ENCODE measurements at places on chromosomes 5 and 9.

- no peak for DNase-seq
Measured at GRCh38 chr5:172429201-172429940, 25.0 kb downstream of the SH3PXD2B start.

GRCh38 chr9:78510035-78510434 is 213.1 kb downstream of the PSAT1 start:
- no peak for DNase-seq

GRCh38 chr9:38125889-38126288 is 56.9 kb upstream of the SHB start:
- DNase-seq = no peak

DNA sequence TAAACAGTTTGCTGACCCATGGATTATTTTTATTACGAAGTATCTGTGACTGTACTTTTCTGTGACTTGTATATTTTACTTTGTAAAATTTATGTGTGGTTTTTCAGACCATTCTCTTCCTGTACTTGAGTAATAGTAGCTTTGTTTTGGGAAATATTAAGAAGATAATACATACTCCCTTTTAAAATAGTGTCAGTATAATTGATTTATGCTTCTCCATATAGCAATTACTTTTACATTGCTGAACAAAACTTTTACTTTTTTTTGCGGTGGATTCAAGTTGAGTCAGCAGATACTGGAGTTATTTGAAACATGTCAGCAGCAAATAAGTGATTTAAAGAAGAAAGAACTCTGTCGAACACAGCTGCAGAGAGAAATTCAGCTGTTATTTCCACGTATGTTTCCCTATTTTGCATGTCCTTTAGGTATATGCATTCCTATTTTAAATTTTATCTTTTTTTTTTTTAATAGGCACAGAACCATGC is 28.4 kb downstream of the TENT2 start:
- DNase-seq = no peak

- no peak for DNase-seq
Measured at GRCh38 chr5:77239126-77239741, 28.8 kb downstream of the PDE8B start.

GRCh38 chr5:52342361-52342760 is 445.4 kb upstream of the ITGA1 start:
- no peak for DNase-seq

DNA sequence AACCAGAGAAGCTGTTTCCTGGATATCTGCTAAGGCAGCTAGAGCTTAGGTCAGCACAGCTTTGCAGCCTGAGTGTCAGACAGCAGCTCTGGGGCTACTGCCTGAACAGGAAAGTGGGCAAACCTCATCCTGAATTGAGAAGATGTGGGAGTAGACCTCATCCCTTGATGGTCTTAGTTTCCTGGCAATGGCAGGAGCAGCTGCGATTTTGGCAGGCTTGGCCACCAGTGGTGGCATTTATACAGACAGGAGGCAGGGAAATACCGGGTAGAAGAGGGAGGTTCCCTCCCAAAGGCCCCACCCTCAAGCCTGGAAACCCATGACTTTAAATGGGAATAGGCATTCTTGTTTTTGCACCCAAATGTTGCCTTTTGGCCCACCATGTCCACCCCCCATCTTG is 69.7 kb downstream of the LIX1 start:
- DNase-seq = no peak

GRCh38 chr9:88280816-88281382 is 107.3 kb upstream of the SPIN1 start:
- DNase-seq = no peak

GRCh38 chr9:3241290-3241689 is 284.5 kb downstream of the RFX3 start:
- no peak for DNase-seq

- no peak for DNase-seq
Measured at GRCh38 chr9:122936883-122937282, 3.9 kb upstream of the RABGAP1 start.

GRCh38 chr5:167463939-167464338 is 827.5 kb upstream of the WWC1 start:
- no peak for DNase-seq

DNA sequence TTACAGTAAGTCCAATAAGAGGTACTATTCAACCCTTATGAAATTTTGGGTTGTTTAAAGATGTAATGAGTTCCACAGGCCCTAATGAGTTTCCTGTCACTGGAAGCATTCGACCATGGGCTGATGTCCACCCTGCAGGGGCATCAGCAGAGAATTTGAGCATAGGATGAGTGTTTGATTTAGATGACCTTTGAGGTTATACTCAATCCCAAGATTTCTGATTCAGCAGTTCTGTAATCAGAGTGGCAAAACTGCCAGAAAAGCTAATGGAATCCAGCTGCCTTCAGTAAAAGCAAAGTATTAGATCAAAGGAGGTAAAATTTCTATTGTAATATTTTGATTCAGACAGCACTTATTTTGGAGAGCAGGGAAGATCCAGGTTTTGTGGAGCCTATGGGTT is 68.3 kb downstream of the COX7C start:
- no peak for DNase-seq

- no peak for DNase-seq
Measured at GRCh38 chr5:79787448-79787847, 97.8 kb downstream of the CMYA5 start.

DNA sequence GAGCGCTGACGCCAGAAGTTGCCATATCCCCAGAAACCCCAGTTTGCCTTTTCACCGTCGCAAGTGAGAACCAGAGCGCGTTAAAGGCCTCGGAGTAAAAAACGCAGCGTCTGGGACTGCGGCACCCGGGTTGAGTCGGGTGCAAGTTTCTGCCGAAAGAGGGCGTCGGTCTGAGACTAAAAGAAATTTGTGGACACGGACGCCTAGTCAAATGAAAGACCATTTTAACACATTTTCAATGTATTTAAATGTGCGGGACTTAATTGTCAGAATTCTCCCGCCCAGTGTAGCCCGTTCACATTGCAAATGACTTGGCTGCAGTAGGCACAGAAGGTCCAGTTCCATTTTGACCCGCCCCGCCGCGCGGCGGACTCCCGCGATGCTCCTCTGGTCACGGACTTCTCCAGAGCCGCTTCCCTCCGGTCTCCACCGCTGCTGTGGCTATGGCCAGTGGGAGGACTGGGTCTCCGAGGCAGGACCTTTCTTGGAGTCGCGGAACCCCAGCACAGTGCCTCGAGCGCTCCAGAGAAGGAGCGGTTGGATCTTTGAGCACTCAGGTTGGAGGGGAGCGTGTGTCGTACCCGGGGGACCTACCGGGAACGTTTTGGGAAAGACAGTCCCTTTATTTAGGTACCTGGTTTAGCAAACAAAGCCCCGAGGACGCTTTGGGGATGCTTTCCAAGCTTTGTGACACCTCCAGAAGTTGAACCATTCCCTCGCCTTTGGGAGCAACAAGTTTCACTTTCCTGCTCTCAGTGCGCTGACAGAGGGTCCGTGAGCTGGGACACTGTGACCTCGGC is 1.2 kb upstream of the NPR3 start:
- no peak for DNase-seq

DNA sequence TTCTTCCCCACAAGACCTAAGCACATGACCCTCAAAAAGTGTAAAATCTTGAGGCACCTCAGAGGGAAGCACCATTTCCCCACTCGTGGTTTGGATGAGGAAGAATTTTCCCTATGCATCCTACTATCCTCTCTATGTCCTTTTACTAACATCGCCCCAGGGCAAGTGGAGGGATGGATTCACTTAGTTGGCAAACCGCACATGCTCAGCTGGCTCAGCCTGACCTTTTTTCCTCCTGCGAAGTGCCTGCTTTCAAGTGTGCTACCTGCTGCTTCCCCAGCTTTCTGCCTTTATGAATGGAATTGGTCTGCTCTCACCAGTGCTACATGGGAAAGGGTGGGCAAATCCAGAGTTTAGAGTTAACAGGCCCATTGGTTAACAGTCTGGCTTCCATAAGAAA is 56.6 kb upstream of the IFNK start:
- DNase-seq = no peak

GRCh38 chr5:155886311-155887031 is 440.5 kb upstream of the SGCD start:
- no peak for DNase-seq

DNA sequence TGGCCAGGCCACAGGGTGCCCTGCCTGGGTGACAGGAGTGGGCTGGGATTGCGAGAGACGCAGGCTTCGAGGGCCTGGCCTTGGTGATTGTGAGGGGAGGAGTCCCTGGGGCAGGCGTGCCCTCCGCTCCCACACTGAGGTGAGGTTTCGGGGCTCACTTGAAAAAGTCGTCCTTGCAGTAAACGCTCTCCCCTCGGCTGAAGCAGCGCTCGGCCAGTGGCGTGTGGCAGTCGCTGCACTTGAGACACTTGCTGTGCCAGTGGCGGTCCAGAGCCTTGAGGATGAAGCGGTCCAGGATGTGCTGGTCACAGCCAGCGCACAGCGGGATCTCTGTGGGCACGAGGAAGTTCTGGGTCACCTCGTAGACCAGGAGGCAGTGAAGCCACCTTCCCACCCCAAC is 4.5 kb downstream of the LHX3 start:
- no peak for DNase-seq

- DNase-seq = no peak
Measured at GRCh38 chr9:119179701-119180100, 189.5 kb downstream of the BRINP1 start.

DNA sequence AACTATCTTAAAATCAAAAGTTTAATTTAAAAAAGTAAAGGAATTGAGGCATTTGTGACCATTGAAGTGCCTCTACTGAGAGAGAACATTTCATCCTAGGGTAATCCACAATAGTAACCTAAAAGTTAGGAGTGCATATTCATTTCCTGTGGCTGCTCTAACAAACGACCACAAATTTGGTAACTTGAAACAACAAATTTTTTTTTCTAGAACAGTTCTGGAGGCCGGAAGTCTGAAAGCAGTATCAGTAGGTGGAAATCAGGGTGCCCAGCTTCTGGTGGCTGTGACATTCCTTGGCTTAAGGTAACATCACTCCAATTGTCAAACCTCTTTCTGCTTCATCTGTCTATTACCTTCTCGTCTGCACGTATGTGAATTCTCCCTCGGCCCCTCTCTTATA is 67.1 kb upstream of the SSBP2 start:
- no peak for DNase-seq

DNA sequence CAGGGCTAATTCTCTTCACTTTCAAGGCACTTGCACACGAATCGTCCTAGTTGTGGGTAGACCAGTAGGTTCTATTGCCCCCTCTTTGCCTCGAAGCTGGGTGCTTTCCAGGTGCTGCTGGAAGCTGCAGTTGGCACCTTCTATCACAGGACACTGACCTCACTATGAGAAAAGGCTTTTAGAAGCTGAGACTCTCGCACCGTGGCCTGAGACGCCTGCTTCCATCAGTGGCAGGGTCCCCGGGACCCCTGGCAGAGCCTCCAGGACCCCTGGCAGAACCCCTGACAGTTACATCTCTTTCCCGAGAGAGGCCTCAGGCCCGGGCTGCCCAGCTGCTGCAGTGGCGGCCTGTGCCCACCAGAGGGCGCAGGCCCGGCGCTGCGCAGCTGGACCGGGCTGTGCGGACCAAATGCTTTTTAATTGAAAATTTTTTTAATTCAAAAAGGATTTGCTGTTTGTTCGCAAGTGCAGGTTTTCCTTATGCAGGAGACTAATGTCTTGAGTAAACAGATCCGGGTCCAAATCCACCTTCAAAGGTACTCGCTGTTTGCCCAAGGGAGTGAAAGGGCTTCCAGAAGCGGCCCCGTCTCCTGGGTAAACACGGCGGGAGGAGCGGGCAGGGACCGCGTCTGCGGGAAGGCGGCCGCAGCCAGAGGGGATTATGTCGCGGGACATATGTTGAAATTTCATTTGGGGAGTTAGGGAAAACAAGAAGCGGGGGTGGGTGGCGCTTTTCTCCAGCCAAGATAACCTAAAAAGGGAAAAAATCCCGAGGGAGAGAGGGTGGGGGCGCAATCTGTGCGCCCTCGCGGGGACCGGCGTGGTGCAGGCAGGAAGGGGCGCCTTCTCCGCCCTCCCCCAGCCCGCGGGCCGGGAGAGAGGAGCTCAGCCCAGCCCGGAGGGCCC is 114.5 kb upstream of the LMX1B start:
- DNase-seq = no peak

GRCh38 chr5:158451203-158451992 is 592.5 kb upstream of the CLINT1 start:
- no peak for DNase-seq

DNA sequence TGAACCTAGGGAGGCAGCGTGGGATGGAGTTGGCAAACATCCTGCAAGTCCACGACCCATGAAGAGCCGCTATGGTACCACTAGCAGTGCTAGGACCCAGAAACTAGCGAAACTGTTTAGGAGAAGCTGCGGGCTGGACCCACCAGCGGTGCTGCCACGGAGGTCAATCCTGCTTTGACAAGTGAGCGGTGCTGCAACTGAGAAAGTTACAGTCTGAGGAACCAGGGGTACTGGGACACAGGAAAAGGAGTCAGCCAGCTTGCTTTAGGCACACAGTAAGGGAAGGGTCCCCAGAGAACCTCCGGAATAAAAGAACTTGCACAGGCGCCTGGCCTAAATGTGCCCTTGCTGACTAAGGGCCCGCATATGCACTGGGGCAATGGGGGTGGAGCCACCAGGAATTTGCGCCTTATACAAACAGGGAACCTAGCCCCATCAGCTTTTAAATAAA is 23.6 kb upstream of the ANXA2R start:
- no peak for DNase-seq

DNA sequence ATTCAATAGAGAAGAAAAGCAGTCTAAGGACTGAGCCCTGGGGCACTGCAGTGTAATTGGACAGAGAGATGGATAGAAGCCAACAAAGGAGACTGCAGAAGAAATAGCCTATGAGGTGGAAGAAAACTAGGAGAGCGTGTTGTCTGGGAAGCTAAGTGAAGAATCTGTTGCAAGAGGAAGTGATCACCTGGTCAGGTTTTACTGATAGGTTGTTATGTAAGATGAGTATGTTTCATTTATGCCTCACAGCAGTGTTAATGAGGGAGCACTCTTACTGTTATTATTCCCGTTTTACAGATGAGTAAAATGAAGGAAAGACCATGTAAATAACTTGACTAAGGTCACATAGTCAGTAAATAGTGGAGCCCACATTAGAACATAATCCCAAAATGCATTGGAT is 80.0 kb upstream of the GRHPR start:
- DNase-seq = no peak

Measured in activated CD8-positive, alpha-beta memory T cell treated with anti-CD3 and anti-CD28 coated beads for 4 hours (primary cell).